Glomerular endothelial cell (primary cell): ENCODE measurements at places on chromosomes 16 and 17. TPM values are rescaled to one million over a fixed set of nuclear protein-coding genes. Genes with fewer than 3 reads are reported as not detected.

The AURKB gene
- 9.3 and 24.8 TPM in 2 replicates for total RNA-seq

The PRAC2 gene
- not detected in 2 replicates for total RNA-seq

The TP53TG3B gene
- not detected in 2 replicates for total RNA-seq

The C1QTNF8 gene
- not detected in 2 replicates for total RNA-seq

The NTN3 gene
- 0.35 TPM in 1 of 2 replicates, not detected in the other for total RNA-seq

The TNP2 gene
- total RNA-seq, result not detected in 2 replicates

The CDK3 gene
- 1.7 and 3.3 TPM in 2 replicates for total RNA-seq

The GAS2L2 gene
- not detected in 2 replicates for total RNA-seq

The IGF2BP1 gene
- total RNA-seq, result 15.6 and 21.9 TPM in 2 replicates

The ZNF205 gene
- 19.8 and 26.3 TPM in 2 replicates for total RNA-seq

The CHRNE gene
- 0.76 and 1.5 TPM in 2 replicates for total RNA-seq

The NPB gene
- total RNA-seq, result 0.68 and 1.9 TPM in 2 replicates

The CDT1 gene
- total RNA-seq, result 10.9 and 17.8 TPM in 2 replicates

The ADAD2 gene
- total RNA-seq, result 0.06 TPM in 1 of 2 replicates, not detected in the other

The AXIN2 gene
- 0.93 and 1.6 TPM in 2 replicates for total RNA-seq

The PERCC1 gene
- not detected in 2 replicates for total RNA-seq

The EVPLL gene
- not detected in 2 replicates for total RNA-seq

The P2RX5 gene
- total RNA-seq, result 1.2 and 2.9 TPM in 2 replicates
